Heart right ventricle (tissue), 16 donors: ENCODE measurements at places on chromosomes 13 and 19.

- no peak for DNase-seq
These were observed 13.1 kb downstream of the ATP8A2 start for GRCh38 chr13:25384758-25385410.

GRCh38 chr19:18496167-18496979 lies 25.5 kb downstream of the ELL start:
- peak; percentile 35 for DNase-seq

DNA sequence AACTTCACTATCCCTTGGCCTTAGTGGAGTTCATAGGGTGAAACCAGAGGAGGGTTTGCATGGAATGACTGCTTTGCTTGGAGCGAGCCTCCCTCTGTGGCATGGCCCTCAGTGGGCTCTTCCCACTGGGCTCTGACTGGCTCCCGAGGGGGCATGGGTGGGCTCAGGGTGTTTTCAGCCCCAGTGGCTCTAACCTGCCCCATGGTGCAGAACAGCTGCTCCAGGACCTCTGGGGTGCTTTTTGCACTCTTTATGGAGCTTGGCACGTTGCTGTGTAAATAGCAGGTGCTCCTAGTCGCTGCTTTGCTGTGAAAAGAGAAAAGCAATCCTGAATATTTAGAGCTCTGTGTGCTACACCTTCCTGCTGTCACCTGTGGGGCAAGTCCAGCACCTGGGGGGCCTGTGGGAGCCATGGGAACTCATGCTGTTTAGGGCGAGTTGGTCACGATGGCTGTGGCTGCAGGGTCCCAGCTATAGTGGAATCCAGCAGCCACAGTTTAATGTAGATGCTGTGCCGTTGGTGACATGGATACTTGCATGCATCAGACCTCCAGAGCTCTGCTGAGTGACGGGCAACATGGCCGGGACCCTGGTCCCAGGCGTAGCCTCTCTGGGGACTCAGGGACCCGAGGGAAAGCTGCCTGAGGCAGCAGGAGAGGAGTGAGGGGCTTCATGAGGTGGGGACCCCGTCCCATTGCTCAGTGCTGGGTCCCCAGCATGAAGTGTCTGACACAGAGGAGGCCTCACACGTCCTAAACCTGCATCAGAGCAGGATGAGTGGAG lies 14.3 kb upstream of the MCF2L start:
- DNase-seq = no peak

- no peak for DNase-seq
These were observed 15.3 kb upstream of the RAB8A start for GRCh38 chr19:16096280-16096855.

DNA sequence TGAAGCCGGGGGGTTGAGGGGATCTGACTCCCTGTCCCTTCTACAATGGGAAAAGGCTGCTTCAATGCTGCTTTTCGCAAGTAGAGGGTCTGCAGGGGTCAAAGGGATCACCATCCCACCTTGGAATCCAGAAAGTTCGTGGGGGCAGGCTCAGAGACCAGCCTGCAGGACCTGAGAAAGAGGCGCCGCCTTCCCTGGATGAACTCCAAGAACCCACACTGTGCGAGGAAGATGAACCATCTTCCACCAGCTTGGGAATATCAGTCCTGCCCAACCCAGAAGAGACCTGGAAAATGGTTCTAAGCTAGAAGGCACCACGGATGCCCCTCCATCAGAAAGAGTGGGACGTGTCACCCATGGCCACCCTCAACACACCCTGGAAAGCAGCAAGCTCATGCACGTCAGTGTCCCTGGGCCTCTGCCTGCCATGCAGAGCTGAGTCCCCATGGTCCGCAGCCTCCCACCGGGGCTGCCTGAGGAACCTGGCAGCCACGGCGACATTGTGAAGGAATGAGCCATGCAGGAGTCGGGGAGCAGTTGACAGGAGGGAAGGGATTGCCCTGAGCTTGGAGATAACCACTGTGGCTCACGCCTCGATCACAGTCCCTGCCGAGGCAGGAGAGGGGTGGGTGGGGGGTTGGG lies 14.6 kb downstream of the RAB3D start:
- DNase-seq = no peak
